ENCODE measurements at places on chromosomes 4 and X.
A peak's percentile ranks its signal among the peaks of the same experiment; 100 is the strongest.

- DNase-seq: peak; percentile 49
Observed at GRCh38 chr4:80336582-80336981, 1.1 kb downstream of the CFAP299 start.

GRCh38 chrX:153766098-153766817, 2.2 kb downstream of the PLXNB3 start:
- DNase-seq: peak; percentile 76

DNA sequence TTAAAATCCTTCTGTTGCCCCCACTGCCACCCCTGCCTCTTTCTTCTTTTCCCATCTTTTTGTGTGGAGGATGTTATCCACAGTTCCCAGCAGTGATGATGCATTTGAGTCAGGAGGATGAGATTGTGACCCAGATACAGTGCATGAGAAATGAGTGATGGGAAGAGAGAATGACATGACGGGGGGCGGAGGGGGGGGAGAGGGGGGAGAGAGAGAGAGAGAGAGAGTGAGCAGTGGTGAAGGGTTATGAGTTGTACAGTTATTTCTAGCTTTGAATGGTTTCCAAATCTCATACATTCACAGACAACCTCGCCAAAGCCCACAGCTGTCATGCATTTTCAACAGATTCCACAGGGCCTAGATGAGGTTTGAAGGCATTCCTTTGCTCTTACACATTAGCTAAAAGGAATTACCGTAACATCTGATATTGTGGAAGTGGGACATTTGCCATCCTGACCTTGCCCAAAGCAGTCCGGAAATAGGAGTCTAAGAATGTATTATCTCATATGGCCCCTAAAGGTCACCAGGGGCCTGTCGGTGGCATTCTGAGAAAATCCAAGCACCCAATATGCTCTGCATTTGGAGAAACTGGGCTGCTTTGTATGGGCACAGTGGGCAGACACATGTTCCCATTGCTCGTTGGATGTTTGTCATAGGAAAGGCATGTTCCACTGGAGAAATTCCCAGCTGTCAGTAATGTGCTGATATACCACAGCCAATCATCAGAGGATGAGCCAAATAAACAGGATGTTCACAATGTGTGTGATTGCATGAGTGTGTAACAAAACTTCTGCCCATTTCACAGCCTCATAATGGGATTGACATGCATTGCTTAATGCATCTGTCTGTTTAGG, 435.8 kb downstream of the SPRY1 start:
- peak; percentile 83 for DNase-seq

- DNase-seq: no peak
Observed at GRCh38 chr4:46820154-46820553, 88.9 kb downstream of the COX7B2 start.

- no peak for DNase-seq
Observed at GRCh38 chr4:25800245-25800644, 62.5 kb downstream of the SEL1L3 start.

GRCh38 chrX:118802857-118803256, 20.8 kb upstream of the ZCCHC12 start:
- DNase-seq: peak; percentile 10

DNA sequence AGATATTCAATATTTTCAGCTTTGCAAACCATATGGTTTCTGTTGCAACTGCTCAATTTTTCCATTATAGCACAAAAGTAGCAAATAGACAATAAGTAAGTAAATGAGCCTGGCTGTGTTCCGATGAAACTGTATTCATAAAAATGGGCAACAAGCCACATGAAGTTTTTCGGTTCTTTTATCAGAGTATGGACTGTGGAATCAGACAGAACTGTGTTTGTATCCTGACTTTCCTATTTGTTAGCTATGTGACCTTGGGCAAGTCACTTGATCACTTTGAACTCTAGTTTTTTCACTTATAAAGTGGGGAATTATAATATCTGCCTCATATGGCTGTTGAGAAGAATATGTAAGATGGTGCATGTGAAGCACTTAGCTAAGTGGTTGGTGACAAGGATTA, 23.4 kb upstream of the ADGRA3 start:
- DNase-seq: no peak

GRCh38 chr4:24330573-24330972, 253.8 kb downstream of the DHX15 start:
- DNase-seq: no peak

GRCh38 chrX:19535476-19535875, 20.2 kb upstream of the MAP3K15 start:
- DNase-seq: peak; percentile 43

DNA sequence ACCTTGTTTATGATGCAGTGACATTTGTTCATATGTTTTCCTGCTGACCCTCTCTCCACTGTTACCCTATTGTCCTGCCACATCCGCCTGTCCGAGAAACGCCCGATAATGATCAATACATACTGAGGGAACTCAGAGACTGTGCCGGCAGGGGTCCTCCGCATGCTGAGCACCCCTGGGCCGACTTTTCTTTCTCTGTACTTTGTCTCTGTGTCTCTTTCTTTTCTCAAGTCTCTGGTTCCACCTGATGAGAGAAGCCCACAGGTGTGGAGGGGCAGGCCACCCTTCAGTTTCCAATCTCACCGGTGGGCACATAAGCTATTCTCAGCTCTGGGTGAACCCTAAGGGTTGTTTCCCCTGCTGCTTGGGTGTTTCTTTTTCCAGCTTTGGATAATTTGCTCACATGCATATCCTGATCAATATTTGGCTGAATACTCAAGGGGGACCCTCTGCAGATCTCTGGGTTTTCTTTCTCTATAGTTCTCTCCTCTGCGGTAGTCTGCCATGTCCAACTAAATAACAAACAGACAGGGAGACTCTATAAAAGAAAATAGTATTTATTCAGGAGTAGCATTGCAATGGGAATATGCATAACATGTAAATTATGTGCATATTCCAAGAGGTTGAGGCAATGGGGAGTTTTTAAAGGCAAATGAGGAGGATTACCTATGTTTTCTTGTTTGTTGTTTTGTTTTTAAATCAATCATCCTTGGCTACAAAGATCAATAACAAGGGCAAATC, 97.2 kb downstream of the CEP44 start:
- no peak for DNase-seq

DNA sequence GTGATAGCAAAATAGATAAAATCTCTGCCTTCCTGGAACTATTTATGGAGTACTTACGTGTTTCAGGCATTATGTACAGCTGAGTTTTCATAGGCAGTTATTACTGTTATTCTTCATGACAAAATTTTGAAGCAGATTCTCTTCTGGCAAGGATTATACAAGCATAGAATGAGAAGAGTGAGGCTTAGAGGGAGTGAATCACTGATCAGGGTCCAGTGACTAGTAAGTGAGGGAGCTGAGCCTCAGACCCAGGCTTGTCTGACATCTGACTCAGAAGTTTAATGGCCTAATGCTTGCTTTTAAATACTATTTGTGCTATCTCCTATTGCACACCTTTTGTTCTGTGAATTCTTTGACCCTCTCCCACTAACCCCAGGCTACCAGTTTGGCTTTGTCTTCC, 110.6 kb downstream of the DTHD1 start:
- peak; percentile 20 for DNase-seq

- DNase-seq: no peak
Observed at GRCh38 chr4:104457308-104457981, 37.2 kb downstream of the CXXC4 start.

GRCh38 chrX:87140800-87141483, 376.7 kb upstream of the KLHL4 start:
- no peak for DNase-seq

DNA sequence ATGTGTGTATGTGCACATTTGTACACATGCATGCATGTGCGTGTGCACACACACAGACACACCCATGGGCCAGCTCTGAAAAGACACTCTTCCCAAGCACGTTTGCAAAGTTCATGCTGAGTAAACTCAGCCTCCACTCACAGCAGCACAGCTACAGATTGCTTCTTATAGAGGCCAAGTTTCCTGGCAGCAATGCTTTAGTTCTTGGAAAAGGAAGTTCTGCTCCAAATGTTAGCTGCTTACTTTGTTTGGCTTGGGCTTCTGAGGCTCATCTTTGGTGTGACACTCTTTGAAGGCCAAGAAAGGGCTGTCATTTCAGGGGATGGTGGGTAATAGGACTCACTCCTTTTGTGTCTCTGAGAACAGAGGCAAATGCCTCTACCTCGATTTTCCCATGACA, 6.6 kb downstream of the PLP1 start:
- DNase-seq: no peak

- DNase-seq: no peak
Observed at GRCh38 chr4:10504570-10505179, 47.4 kb upstream of the ZNF518B start.

DNA sequence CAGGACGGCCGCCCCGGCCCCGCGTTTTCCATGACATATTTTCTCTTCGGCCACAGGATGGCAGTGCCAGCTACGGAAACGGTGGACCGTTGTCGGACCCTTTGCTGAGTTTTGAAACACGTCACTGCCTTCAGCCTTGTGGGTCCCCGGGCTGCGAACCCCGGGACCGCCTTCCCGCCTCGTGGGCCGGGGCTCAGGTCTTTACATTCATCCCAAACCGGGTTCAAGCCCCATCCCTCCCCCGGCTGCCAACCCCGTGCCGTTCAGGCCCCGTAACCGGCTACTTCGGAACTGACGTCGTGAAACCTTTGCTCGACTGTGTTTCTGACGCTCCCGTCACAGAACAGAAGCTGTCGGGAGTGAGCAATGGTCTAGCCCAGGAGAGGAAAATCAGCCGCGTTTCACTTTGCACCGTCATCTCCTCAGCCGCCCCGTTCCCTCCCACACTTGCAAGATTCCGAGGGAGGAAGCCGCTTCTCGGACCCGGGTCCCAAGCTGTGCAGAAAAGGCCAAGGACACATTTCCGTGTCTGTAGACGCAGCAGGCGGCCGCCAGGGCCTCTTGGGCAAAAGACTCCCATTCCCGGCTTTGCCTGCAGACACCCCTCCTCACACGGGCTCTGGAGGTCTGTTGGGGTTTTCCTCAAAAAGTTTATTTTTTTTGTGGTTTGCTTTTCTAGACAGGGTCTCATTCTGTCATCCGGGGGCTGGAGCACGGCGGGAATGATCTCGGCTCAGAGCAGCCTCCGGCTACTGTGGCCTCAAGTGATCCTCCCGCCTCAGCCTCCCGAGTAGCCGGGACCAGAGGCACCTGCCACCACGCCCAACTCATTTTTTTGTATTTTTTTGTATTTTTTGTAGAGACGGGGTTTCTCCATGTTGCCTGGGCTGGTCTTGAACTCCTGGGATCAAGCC, 41.4 kb upstream of the PPP2R3B start:
- DNase-seq: peak; percentile 24

DNA sequence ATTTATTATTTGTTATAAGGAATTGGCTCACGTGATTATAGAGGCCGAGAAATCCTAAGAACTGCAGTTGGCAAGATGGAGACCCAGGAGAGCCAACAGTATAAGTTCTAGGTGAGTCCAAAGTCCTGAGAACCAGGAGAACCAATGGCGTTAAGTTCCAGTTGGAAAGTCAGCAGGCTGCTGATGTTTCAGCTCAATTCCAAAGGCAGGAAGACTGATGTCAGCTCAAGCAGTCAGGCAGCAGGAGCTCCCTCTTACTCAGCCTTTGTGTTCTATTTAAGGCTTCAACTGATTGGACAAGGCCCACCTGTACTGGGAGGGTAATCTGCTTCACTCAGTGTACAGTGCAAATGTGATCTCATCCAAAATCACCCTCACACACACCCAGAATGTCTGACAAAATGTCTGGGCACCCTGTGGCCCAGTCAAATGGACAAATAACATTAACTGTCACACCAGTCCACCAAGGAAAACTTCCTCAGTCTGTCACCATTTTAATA, 30.8 kb upstream of the TBL1X start:
- no peak for DNase-seq

GRCh38 chr4:57151481-57151880, 41.3 kb upstream of the IGFBP7 start:
- DNase-seq: peak; percentile 91

GRCh38 chr4:75819121-75819520, 83.1 kb downstream of the PPEF2 start:
- DNase-seq: no peak

DNA sequence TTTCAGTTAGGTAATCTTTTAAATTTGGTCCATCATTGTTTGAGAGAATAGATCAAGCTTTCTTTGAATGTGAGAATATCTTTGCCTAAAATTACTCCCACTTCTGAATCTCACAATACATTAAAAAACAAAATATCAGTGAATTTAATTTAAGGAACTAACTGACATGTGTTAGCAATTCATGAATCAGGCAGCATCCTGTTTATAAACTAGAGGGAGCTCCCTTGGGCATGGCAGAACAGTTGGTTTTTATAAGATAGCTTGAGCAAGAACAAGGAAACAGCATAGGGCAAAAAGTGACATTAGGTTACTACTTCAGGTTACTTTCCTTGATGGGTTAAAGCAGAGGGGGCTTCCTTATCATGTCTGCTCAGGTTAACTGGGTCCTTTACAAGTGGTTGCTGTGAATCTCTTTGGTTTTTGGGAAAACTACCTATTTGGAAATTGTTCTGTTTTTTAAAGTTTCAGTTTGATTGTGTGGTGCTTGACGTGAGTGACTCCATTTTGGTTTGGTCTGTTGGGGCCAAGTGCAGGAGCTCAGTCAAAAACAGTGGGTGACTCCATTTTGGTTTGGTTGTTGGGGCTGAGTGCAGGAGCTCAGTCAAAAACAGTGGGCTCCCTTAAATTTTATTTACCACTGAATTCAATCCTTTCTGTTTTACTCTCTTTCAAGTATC, 68.0 kb downstream of the PPEF2 start:
- DNase-seq: no peak

DNA sequence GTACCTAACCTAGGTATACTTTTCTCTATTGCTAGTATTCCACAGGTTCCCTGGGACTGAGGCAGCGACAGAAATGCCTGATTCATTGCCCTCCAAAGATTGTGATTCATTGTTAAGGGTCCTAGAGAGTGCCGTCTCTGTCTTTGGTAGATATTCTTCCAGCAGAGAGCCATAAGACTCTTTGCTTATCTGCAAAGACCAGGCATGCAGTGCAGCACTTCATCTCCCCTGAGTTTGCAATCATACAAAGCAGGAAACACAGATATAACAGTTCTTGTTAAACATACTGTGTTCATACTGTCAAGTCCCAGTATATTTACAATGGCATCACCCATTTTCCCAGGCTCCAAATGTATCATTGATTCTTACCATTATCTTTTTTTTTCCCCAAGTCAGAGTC, 47.7 kb downstream of the KLF8 start:
- DNase-seq: no peak

DNA sequence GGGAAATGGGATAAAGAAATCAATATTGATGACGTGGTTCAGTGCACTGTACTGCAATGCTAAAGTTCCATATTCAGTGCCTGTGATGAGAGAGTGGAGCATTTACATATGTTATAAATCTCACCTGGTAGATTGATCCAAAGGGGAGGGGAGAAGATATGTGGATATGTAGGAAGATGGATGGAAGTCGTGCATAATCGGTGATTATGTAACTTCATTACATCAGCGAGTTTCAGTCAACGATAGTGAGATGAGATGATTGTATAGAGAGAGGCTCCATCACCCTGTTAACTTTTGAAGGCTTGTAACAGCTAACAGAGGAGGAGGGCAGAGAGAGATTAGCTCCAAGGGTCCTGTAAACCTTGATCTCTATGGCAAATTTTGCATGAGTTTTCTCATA, 1.8 kb downstream of the IL1RAPL1 start:
- no peak for DNase-seq

GRCh38 chr4:28490669-28491068, 1630.0 kb downstream of the STIM2 start:
- peak; percentile 35 for DNase-seq

All from PC-3 (cell line).